ENCODE measurements at places on chromosomes 16 and 17.

- DNase-seq = no peak
Observed at GRCh38 chr16:86597880-86598606, 19.7 kb downstream of the FOXL1 start.

GRCh38 chr17:59829217-59830006 is 63.3 kb downstream of the TUBD1 start:
- DNase-seq = no peak

DNA sequence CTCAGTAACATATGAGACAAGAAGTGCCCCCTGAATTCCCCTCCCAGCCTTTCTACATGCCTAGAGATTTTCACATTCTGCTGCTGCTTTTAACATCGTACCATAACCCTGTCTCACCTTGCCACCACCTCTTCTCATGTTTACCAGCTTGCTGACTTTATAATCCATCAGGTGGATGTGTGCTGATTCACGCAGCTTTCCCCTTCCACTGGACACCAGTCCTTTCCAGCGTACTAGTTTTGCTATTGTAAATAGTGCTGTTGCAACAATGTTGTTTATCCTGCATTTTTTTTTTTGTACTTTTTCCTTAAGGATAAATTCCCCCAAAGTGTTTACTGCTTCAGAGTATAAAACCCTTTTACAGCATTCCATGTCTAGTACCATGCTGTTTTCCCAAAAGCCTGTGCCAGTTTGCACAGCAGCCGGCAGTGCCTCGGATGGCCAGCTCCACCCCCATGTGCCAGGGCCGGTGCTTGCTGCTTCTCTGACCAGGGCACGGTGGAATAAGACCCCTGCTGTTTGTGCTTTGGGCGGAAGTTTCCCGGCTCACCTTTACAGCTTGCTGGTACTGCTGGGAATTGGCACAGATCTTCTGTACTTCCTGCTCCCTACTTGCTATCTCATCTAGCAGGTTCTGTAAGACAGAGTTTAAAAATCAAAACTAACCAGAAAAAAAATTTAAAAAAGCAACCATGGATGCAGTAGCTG is 41.3 kb downstream of the UBN1 start:
- DNase-seq = no peak

- no peak for DNase-seq
Observed at GRCh38 chr17:4167786-4168185, 24.8 kb downstream of the CYB5D2 start.

- no peak for DNase-seq
Observed at GRCh38 chr17:51214920-51215319, 44.9 kb downstream of the MBTD1 start.

DNA sequence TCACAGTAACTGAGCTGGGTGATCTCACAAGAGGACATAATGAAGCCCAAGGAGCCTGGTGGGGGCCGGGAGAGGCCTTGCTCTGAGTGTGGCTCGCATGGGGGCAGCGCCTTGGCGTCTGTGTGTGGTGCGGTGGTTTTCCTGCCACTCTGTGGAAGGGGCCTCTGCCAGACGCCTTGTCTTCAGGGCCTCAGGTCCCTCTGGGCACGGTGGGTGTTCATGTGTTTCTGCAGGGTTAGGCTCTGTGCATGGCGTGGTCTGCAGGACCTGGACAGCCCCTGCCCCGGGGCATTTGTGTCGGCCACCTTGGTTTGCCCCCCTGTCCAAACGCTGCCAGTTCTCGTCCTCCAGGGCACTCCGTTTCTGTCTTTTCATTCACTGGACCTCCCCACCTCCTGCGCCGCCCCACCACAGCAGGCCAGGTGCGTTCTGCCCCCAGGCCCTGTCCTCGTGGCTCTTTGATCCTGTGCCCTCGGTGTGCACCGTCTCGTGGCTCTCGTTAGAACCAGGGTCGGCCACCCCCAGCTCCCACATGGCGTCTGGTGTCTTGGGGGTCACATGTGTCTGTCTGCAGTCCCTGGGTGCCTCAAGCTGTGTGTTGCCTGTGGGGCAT is 43.7 kb upstream of the ZNF750 start:
- no peak for DNase-seq

DNA sequence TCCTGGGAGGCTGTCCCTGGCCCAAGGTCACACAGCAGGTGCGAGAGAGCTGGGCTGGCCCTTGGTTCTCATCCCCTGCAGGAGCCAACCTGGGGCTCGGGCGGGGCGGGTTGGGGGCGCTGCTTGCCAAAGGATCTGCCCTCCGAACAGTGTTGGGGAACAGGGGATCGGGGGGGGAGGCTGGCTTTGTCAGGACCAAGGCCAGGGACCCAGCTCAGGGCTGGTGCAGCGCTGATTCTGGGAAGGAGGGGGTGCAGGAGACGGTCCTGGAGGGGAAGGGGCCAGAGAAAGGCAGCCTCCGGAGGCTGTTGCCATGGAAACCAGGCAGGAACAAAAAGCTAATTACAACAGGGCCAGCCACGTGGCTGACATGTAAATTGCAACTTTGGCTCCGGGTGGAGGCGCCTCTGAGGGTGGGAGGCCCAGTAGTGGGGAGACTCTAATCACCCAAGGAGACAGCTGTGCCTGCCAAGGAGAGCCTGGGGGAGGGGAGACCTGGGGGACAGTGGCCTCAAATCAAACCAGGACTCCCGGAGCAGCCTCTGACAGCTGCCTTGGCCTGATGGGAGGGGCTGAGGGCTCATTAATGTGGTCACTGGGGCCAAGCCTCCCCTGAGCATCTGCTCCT is 1.3 kb downstream of the TUBB3 start:
- no peak for DNase-seq

DNA sequence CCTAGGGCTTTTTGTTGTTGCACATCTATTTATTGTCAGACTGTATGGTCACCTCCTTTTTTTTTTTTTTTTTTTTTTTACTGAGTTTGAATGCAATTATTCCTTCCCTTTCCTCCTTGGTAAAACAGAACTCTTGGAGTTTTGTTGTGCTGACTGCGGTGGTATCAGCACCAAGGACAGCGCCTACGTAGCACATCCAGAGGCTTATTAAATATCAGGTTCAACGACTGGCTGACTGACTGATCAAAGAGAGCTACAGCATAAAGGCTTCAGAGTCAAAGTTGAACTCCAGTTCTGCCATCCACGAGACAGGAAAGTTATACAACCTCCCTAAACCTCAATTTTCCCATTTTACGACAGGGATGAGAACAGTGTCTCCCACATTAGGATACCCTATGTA is 86.1 kb upstream of the RBFOX1 start:
- no peak for DNase-seq

- no peak for DNase-seq
Observed at GRCh38 chr17:80996422-80997305, 5.0 kb downstream of the CHMP6 start.

GRCh38 chr16:11677451-11677951 is 9.2 kb downstream of the SNN start:
- DNase-seq = no peak

DNA sequence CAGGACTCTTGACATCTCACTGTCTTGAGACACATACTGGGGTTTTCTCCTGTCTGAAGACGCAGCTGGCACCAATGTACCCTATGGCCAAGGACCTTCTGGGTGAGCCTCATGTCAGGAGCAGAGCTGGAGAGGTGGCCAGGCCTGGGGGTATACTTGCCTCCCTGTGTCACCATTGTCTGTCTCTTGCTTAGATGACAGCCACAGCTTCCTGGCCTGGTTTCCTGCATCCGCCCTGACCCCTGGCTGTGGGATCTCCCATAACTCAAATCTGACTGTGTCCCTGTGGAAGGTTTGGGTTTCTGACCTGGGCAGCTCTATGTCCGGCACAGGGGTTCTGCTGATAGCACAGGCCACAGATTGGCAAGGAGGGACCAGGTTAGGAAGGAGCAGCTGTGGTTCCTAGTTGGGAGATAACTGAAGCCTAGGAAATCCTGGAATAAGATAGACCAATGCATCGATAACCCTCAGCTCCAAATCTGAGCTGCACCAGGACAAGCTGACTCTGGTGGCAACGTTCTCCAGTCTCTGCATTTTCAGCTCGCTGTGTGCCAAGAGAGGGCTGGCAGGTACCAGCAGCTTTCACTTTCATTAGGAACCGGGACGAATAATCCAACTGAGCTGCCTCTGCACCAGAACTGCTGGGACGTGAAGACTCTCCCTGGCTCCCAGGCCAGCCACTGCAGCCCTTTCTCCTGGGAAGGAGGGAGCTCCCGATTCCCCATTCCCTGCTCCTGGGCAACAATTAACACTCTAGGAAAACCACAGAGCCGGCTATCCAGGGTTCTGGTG is 5.0 kb downstream of the DEXI start:
- DNase-seq = no peak

DNA sequence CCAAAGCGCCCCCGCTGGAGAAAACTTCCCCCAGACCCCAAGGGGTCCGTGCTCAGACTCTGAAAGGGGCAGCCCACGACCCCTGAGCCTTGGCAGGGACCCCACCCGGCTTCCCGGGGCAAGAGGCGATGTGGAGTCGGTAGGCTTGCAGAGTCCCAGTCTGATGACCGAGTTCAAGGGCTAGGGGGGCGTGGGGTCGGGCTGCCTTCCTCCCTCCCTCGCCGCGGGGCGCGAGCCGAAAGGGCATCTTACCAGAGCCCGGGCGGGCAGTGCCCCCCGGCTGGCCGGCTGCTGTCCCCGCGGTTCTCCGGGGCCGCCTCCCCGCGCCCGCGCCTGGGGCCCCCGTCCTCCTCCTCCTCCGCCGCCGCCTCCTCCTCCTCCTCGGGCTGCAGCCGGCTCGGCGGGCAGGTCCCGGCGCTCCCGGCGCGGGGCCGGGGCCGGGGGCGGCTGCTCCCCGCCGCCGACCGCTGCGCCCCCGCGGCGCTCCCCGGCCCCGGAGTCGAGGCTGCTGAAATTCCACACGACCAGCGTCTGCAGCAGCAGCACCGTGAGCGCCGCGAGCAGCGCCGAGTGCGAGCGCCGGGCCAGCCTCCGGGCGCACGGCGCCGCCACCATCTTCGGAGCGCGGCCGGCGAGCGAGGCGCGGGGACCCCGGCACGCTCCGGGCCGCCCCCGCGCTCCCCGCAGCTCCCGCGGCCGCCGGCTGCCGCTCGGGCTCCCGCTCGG is 415 bp downstream of the XYLT1 start:
- no peak for DNase-seq

DNA sequence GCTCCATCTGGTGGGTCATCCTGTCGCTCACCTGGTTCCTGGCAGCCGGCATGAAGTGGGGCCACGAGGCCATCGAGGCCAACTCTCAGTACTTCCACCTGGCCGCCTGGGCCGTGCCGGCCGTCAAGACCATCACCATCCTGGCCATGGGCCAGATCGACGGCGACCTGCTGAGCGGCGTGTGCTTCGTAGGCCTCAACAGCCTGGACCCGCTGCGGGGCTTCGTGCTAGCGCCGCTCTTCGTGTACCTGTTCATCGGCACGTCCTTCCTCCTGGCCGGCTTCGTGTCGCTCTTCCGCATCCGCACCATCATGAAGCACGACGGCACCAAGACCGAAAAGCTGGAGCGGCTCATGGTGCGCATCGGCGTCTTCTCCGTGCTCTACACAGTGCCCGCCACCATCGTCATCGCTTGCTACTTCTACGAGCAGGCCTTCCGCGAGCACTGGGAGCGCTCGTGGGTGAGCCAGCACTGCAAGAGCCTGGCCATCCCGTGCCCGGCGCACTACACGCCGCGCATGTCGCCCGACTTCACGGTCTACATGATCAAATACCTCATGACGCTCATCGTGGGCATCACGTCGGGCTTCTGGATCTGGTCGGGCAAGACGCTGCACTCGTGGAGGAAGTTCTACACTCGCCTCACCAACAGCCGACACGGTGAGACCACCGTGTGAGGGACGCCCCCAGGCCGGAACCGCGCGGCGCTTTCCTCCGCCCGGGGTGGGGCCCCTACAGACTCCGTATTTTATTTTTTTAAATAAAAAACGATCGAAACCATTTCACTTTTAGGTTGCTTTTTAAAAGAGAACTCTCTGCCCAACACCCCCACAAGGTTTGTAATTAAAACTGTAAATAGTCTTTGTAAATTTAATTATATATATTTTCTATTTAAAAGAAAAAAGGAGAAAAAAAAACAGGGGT is 1.7 kb downstream of the FZD2 start:
- DNase-seq = no peak

DNA sequence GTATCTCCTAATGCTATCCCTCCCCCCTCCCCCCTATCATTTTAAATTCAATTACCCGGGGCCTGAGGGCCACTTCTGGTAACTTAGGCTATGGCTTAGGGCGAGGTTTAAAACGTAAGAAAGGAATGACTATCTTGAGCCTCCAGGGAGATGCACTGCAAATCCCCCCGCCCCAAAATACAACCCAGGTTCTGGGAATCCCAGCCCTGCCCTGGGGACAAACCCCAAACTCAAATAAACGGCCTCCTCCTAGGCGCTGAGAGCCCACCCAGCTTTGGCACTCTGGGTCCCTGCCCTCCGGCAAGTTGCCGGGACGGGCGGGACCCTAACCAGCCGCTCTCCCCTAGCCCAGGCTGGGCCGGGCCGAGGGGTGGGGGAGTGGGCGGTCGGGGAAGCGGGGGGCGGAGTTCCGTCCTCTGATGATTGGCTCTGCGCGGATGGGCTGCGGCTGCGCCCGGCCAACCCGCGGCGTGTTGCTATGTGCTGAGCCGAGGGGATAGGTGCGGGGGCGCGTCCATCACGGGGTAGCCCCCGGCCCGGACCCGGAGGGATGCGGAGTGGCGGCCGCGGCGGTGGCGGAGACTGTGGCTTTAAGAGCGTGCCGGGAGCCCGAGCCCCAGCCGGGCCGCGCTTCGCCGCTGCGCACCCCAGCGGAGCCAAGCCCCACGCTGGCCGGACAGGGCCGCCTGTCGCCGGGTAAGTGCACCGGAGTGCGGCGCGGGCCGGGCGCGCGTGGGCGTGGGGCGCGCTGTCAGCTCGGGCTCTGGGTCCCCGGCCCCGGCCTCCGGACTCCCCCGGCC is at the start of gene YPEL2:
Gene YPEL2, plus strand, starts transcription at position 527 of the 800 bp plus-strand sequence. CDS start 21,755 bp downstream, outside the sequence.
- peak; percentile 83 for DNase-seq

- DNase-seq = no peak
Observed at GRCh38 chr16:9843424-9844018, 338.7 kb downstream of the GRIN2A start.

GRCh38 chr17:73462823-73463222 is 151.0 kb upstream of the CDC42EP4 start:
- DNase-seq = no peak

GRCh38 chr16:57628008-57628781 is at the start of gene ADGRG1:
Gene ADGRG1 (plus strand): TSS chr16:57628630. CDS start chr16:57650288, 21,658 bp downstream.
- peak; percentile 38 for DNase-seq

GRCh38 chr17:43411749-43412148 is 13.0 kb downstream of the ARL4D start:
- DNase-seq = no peak

GRCh38 chr16:10897134-10897533 is 20.1 kb downstream of the CIITA start:
- no peak for DNase-seq

- DNase-seq = no peak
Observed at GRCh38 chr16:66369055-66369592, 2.6 kb downstream of the CDH5 start.

- no peak for DNase-seq
Observed at GRCh38 chr16:58448890-58449289, 51.1 kb upstream of the NDRG4 start.

DNA sequence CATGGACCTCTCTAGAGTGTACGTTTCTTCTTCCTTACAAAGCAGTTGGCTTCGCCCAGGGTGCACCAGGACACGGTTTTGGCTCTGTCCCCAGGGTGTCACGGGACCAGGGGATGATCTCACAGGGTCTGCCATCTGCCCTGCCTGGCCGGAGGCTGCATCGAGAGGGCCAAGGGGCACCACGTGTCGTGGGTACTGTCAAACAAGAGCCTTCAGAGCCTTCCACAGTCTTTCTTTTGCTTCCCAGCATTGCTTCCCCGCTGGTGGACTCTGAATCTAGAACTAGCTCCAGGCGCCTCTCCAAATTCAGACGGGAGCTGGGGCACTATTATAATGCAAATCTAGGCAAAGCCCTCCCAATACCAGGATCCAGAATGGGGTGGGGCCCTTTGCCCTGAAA is 47.9 kb downstream of the MAPT start:
- DNase-seq = no peak
